NCI-H345 (cell line): ENCODE measurements at places on chromosomes 7 and 10.

GRCh38 chr7:73901823-73902597 lies 41.1 kb downstream of the TMEM270 start:
- DNase-seq, result no peak

DNA sequence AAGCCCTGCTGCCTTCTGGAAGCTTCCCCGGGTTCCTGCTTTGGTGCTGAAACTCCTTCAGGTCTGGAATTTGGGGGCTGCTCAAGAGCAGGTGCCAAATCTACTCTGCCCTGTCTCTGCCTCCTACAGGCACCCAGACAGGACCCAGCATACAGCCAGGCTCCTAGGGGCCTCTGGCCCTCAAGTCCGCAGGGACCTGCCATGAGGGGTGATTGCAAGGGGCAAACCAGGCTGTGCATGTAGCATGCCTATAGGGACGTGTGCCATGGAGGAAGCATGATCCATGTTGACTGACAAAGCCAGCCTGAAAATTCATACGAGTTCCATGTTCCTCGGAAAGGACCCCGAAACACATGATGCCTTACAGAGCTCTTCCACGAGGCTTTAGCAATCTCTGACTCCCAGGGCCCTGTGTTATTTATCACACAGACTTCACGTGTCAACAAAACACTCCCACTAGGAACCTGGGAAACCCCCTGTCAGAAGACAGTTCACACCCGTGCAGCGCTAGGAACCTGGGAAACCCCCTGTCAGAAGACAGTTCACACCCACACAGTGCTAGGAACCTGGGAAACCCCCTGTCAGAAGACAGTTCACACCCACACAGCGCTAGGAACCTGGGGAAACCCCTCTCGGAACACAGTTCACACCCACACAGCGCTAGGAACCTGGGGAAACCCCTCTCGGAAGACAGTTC lies 75.3 kb upstream of the DNAAF5 start:
- DNase-seq, result no peak

DNA sequence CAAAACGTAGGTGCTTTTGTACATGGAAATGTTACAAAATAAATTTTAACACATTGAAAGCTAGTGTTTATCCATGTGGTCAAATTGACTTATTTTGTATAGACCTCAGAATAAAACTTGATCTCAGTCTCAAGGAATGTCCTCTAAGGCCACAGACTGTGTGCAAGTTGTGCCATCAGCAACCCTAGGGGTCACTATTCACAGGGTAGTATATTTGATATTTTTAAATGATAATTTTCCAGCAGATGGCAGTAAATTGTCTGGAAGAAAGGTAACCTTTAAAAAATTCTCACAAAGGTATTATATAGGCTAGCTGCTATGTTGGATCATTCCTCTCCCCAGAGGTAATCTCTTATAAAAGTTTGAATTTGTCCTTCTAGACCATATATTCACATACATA lies 12.9 kb upstream of the SNX10 start:
- no peak for DNase-seq

- DNase-seq, result peak; percentile 96
These were observed 4.1 kb upstream of the OIT3 start for GRCh38 chr10:72889391-72889831.

GRCh38 chr10:52583336-52583735 lies 189.2 kb downstream of the MBL2 start:
- no peak for DNase-seq

DNA sequence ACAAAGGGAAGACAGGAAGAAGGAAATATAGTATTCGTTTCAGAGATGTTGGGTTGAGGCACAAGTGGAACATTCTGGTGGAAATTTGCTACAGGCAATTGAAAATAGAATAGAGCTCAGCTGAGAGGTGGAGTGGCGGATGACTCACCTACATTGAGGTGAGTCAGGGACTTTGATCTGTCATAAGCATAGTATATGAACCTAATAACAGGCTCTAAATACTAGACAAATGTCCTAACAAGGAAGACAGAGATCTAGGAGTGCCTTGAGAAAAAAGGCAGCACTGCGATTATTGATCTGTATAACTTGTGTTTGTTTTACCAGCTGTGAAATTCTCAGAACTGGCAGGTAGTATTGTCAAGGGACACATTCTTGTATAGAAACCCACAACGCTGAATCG lies 907 bp upstream of the IFRD1 start:
- DNase-seq, result peak; percentile 51

DNA sequence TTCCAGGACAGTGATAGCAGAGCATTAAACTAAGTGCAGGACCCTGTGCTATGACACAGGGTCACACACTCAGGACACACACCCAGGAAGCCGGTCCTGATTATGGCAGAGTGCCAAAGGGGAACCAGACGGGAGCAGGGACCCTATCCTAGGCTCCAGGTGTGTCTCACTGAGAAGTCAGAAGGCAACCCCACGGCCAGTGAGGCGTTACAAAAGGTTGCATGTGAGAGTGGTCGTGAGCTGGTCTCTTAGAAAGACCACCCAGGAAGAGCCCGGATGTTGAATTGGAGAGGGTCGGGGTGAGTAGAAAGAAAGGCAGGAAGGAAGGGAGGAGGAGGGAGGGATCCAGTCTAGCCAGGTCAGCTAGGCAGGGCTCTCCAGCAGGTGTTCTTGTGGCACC lies 31.0 kb downstream of the FRMPD2 start:
- no peak for DNase-seq

DNA sequence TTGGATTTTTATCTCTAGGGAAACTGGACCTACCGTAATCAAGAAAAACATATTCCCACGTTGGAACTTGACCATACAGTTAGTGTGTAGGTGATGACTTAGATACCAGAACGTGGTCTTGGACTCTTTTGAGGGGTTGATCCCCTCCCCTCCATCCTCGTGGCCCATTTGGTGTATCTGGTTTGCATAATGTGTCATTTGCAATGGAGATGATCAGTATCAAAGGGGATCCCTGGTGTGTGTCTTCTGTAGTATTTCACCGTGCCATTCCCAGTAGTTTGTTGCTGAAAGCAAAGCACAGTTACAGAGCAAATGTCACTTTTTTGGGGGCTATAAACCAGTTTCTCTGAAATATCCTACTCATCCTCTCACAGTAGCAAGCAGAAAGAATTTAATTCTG lies 217.7 kb downstream of the TCF7L2 start:
- no peak for DNase-seq

- DNase-seq, result no peak
These were observed 46.2 kb downstream of the GRK5 start for GRCh38 chr10:119253433-119254174.

DNA sequence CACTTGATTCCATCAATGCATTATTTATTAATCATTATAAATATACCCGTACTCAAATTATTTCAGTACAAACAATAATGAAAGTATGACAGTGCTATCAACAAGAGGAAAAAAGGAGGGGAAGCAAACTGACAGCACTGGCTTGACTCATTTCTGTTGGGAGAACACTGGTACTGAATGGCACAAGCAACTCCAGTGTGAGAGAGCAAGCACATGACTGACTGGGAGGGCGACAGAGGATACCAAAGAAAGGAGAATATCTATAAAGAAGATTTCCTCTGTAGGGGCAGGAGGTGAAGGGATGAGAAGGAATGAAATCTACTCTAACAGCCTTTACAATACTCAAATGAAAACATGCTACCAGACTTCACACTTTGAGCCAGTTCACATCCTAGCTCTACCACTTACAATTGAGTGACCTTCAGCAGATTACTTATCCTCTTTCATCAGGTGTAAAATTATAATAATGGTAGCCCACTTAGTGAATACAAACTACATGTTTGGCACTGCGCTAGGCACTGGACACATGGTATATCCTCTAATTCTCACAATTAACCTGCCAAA lies 1.5 kb downstream of the USP54 start:
- DNase-seq, result no peak

DNA sequence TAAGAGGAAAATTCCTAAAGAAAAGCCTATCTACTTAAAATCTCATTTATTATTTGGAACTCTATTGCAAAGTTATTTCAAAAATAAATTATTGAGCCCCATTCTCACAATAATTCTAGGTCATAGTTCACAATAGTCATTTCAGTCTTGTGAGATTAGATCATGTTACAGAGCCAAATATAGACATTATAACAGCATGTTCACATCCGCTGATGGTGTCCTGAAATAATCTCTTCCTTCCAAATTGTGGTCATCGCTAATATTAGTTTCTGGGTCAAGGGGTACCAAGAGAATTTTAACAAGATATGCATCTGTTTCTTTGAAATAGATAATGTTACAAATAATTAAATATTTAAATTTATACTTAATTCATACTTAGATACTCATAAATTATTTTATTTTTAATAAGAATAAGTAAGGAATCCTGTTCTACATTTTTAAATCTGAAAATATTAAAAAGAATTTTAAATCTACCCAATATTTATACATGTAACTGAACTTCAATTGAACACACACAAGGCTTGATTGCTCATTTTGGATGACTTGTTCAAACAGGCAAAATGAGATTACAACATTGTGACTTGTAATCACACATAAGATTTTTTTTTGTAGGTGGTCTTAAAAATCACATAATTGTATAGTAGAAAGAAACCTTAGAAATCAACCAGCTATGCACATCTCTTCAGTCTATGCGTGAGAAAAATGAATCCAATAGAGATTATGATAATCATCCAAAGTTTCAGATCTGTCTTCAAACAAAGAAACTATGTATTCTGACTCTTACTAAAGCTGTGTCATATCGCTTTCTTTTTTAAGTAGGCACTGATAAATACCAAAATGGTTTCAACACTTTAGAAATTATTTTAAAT lies 13.1 kb downstream of the GNAT3 start:
- no peak for DNase-seq

DNA sequence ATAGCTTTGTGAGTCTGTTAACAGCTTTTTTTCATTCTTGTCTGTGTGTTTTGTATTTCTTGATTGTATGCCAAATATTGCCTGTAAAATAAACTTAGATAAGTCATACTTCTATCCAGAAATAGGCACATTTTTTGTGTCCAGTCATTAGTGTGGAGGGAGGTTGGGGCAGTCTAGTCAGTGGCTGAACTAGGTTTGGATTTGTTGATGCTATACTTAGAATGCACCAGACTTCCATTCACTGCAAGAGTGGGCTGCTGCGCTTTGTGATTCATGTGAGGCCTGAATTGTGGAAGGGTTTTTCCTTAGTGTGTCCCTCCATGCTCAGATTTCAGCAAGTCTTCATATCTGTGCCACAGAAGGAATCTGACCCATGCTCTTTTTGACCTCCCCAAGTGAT lies 50.0 kb downstream of the TRUB1 start:
- DNase-seq, result no peak

- DNase-seq, result no peak
These were observed 227.2 kb upstream of the KLF14 start for GRCh38 chr7:130961128-130961601.

- no peak for DNase-seq
These were observed 83.0 kb downstream of the ABCB5 start for GRCh38 chr7:20698469-20698868.

GRCh38 chr7:131145026-131145425 lies 182.7 kb upstream of the MKLN1 start:
- DNase-seq, result no peak

- DNase-seq, result no peak
These were observed 997 bp upstream of the LDB1 start for GRCh38 chr10:102120991-102121738.

DNA sequence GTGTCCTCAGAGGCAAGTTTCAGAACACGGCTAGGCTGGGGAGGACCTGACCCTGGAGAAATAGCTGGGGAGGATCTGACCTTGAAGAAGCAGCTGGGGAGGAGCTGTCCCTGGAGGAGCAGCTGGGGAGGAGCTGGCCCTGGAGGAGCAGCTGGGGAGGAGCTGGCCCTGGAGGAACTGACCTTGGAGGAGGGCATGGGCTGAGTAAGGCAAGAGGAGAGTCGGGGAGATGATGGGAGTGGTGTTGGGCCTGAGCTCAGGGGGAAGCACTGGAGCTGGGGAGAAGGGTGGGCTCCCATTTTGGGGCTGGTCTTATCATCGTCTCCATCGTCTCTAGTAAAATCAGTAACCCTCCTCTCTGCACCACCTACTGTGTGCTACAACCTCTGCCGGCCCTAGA lies 179.8 kb upstream of the SHH start:
- no peak for DNase-seq

- no peak for DNase-seq
These were observed 18.1 kb downstream of the IQCE start for GRCh38 chr7:2576742-2577491.

DNA sequence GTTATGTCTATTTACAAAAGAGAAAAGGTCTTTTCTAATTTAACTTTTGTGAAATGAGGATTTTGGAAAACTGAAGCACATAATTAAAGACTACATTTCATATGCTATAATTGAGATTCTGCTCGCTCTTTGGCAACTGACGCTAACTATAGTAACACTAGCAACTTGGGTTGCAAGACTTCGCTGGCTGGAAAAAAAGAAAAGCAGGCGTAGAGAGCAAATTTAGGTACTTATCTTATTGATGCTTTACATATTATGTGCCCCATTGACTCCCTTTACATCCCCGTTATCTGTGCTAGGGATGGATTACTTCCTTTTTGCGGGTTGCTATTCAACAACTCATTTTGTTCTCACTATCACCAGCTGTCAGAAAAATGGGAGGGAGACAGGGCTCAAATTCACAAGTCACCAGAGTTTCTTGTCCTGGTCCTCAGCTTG lies 10.5 kb downstream of the SEMA3C start:
- peak; percentile 21 for DNase-seq

GRCh38 chr7:43639858-43640491 lies 57.1 kb downstream of the STK17A start:
- DNase-seq, result peak; percentile 90

DNA sequence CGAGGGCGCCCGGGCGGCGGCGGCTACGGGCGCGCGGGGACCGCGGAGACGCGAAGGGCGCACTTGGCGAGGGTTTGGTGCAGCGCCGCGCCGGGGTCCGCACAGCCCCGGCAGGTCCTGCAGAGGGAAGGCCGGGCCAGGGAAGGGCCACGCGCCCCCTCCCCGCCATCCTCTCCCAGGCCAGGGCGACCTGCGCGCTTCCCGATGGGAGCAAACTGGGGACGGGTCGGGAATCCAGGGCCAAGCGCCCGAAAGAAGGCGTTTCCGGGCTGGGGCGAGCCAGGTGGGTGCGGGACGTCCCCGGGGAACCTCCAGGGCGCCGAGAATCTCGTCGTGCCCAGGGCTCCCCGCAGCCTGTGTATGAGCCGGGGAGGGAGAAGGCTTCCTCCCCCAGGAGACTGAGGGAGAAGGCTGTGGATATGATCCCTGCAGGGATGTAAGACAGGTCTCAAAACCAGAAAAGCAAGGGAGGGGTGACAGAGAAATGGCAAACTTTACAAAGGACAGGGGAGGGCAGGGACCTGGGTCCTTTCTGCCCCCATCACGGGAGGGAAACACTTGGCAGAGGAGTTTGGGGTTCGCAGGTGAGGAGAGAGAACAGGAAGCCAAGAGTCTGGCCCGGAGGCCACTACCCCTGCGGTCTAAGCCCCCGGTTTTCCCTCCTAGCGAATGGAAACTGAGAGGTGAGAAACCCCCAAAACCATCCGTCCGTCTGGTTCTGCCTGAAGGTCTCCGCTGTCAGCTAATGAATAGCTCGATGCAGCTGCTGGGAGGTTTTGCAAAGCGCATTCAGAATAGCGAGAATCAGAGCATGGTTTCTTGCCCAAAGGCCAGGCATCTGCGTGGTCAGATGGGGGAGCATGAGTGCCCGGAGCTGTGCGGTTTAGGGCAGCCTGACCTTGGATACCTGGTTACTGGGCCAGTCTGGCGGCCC lies 674 bp downstream of the AMZ1 start:
- DNase-seq, result no peak
